ENCODE measurements at places on chromosomes 3 and 15.
A peak's percentile ranks its signal among the peaks of the same experiment; 100 is the strongest.

GRCh38 chr15:48406266-48406891 lies 75.2 kb downstream of the DUT start:
- DNase-seq = no peak

GRCh38 chr15:80667936-80668335 lies 27.2 kb upstream of the ABHD17C start:
- no peak for DNase-seq

DNA sequence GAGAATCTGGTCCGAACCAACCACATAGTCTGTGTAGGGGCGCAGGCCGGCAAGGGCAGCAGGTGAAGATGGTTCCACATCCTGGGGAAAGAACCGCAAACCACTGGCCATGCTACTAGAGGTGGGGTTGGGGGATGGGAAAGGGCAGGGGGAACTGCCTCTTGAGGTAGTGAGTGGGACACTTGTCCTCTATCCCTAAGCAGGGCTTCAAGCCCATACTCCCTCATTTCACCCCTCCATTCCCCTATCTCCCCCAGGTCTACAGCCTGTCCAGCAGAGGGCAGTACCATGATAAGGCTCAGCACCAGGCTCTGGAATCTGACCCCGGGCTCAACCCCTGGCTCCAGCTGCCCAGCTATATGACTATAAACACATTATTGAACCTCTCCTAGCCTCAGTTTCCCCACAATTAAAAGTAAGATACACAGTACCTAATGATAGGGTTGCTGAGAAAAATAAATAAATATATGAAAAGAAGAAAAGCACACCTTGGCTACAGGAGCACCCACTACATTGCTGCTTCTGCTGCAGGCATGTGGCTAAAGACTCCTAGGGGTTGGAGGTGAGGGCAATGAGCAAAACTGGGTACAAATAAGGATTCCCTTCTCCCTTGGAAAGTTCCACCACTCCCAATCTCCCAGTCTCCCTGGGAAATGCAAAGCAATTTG lies 6.3 kb downstream of the GORASP1 start:
- DNase-seq = peak; percentile 14

GRCh38 chr3:51106242-51106876 lies 278.7 kb upstream of the MANF start:
- DNase-seq = no peak

DNA sequence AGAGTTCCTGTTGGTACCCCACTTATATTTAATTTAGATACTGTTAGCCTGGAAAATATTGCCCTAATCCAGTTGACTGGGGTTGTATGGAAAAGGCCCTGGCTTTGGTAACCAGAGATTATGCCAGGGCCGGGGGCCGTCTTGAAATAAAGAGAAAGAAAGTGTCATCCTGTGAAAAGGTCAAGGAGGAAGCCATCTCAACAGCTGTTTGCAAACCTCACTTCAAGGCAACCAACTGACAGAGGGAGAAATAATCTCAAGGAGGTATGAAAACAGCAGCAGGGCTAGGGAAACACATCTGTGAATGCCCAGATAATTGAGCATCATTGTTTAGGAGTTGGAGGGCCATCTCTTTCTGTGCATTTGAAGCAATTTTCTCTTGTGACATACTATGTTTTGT lies 190.8 kb downstream of the SUCLG2 start:
- DNase-seq = no peak

Data from stimulated activated CD8-positive, alpha-beta memory T cell treated with anti-CD3 and anti-CD28 coated beads, Interleukin-15, amount 100 ng/mL, for 4 hours (primary cell).